ENCODE measurements at places on chromosomes 5 and 9.

GRCh38 chr9:36138496-36138895 lies 2.0 kb downstream of the GLIPR2 start:
- DNase-seq, result no peak

DNA sequence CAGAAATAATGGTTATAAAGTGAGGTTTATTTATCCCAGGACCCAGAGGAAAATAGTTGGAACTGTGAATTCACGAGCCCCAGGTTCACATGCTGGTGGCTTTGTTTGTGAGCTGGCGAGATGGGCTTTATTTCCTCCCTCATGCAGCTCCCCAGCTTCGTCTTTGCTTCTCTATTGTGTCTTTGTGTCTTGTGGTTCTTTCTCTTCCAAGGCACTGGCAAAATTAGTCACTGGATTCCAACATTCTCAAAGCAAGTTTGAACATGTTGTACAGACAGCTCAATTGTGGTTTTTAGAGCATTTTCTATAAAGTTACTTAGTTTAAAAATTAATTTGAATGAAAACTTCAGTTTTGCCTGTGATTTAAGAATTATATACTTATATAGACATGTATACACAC lies 7.2 kb downstream of the NDUFS6 start:
- DNase-seq, result no peak

GRCh38 chr5:32805971-32806638 lies 95.0 kb downstream of the NPR3 start:
- no peak for DNase-seq

GRCh38 chr5:111121926-111122325 lies 29.8 kb downstream of the WDR36 start:
- DNase-seq, result no peak

DNA sequence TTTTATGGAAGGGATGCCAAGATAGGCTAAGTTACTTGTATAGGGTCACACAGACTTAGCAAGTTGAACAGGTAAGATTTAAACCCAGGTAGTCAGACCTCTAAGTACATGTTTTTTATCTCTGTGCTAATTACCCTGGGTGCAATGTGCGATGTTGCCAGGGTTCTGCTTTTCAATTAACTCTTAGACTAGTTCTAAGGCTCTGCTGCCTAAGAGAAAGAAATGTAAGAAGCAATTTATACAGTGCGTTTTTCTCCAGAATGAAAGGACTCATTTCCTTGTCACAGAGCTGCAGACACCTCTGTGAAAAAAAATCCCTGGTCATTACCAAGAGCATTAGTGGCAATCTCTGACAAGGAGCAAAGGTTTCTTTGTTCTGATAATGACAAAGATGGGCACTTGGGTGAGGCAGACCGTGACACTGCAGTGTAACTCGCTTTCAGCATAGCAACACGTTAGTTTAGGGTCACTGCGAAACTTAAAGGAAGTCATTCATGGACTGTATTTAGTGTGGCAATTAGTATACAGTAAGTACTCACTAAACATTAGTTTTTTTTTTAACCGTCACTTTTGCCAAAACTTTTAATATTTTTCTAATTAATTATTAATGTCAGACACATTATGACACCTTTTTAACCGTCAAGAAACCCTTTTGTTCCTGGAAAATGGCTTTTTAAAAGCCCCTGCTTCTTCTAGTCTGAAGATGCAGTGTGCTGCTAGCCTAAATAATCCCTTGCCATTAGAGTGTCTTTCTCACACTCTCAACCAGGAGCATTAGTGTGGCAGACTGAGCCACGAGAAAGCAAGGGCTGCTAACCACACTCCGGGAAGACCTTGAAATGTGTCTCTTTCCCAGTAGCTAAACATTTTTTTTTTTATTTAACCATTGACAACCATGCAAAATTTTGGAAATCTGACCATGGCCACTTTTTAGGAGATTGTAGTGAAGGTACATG lies 520.0 kb upstream of the C9orf72 start:
- DNase-seq, result no peak

DNA sequence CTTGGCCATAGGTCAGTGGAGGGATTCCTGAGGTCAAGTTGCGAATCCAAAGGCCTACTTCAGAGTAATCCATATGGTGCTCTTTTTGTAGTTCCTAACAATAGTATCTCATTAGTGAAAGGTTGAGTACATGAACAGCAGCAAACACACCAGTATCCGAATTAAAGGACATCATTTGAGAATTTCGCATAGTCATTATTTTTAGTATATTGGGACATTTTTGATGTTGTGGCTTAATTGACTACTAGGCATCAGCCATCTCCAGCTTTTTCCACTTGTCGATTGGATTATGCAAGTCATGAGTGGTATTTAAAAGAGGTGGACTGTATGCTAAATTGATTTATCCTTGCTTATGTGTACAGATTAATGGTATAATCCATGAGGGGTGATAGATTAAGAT lies 23.7 kb downstream of the MAP3K1 start:
- DNase-seq, result no peak

GRCh38 chr5:125190232-125191087 lies 444.0 kb upstream of the ZNF608 start:
- no peak for DNase-seq

DNA sequence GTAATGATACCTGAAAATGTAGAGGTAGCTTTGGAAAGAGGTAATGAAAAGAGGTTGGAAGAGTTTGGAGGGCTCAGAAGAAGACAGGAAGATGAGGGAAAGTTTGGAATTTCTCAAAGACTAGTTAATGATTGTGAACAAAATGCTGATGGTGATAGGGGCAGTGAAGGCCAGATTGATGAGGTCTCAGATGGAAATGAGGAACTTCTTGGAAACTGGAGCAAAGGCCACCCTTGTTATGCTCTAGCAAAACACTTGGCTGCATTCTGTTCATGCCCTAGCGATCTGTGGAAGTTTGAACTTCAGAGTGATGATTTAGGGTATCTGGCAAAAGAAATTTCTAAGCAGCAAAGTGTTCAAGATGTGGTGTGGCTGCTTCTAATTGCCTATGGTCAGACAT lies 161.2 kb upstream of the SPEF2 start:
- no peak for DNase-seq

GRCh38 chr5:181053488-181054121 lies 13.5 kb downstream of the BTNL9 start:
- DNase-seq, result no peak

GRCh38 chr5:78985725-78986223 lies 664 bp upstream of the ARSB start:
- DNase-seq, result no peak

All from T follicular helper cell (primary cell).